ENCODE measurements at places on chromosomes 7 and 10.

DNA sequence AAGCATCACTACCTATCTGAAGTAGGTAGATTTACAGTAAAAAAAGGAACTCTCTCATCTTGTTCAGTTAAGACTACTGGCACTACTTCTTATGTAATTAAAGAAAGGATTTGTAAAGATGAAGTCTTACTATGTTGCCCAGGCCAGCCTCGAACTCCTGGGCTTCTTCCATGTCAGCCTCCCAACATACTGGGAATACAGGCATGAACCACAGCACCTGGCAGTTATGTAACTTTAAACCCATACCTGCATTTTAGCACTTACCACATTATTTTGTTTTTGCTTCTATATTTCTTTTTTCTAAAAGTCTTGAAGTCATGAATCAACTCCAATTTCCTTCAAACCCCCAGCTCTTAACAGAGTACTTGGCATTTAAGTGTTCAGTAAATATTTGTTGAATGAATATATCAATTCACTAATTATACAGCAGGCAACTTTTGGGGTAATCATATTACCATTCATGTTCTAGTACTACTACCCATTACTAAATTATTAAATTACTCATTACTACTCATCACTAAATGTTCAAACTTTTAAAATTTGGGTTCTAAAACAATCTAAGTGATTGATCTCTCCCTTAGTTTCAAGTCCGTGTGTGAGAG, 31.6 kb upstream of the CCDC71L start:
- DNase-seq: no peak

- no peak for DNase-seq
These were observed 261.7 kb upstream of the TCERG1L start for GRCh38 chr10:131573256-131573655.

DNA sequence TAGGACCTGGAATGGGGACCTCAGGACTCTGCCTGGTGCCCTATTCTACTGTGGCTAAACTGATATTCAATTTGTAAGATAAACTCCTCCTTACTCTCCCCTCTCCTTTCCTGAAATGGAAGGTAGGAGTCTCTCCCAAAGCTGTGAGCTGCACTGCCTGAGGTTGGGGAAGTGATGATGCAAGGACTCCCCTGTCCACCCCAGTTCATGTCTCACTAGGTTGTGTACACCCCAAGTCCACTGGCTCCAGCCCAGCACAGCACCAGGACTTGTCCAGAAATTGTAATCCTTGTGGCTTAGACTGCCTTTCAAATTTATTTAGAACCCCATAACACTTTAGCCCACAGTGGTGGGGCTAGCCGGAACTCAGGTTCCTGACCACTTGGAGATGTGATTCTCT, 247.2 kb upstream of the CTBP2 start:
- DNase-seq: no peak

DNA sequence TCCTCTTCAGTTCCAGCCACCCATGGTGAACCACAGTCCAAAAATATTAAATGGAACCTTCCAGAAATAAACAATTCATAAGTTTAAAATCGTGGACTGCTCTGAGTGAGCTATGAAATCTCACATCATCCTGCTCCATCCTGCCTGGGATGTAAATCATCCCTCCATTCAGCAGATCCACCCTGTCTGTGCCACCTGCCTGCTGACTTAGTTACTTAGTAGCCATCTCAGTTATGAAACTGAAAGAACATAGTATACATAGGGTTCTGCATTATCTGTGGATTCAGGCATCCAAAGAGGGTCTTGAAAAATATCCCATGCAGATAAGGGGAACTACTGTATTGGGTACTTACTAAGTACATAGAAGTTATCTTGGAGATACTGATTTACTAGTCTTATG, 89.0 kb downstream of the ST8SIA6 start:
- no peak for DNase-seq

- DNase-seq: no peak
These were observed 33.9 kb upstream of the MSMB start for GRCh38 chr10:46079831-46080585.

- no peak for DNase-seq
These were observed at the start of gene TMEM26 for GRCh38 chr10:61452655-61453641. Gene TMEM26, minus strand, starts transcription at chr10:61453381. Its CDS starts 300 bp downstream, at chr10:61453081.

- no peak for DNase-seq
These were observed 28.3 kb downstream of the PTPRN2 start for GRCh38 chr7:158559356-158559755.

- DNase-seq: no peak
These were observed 197.5 kb upstream of the PRSS58 start for GRCh38 chr7:142455392-142455791.

DNA sequence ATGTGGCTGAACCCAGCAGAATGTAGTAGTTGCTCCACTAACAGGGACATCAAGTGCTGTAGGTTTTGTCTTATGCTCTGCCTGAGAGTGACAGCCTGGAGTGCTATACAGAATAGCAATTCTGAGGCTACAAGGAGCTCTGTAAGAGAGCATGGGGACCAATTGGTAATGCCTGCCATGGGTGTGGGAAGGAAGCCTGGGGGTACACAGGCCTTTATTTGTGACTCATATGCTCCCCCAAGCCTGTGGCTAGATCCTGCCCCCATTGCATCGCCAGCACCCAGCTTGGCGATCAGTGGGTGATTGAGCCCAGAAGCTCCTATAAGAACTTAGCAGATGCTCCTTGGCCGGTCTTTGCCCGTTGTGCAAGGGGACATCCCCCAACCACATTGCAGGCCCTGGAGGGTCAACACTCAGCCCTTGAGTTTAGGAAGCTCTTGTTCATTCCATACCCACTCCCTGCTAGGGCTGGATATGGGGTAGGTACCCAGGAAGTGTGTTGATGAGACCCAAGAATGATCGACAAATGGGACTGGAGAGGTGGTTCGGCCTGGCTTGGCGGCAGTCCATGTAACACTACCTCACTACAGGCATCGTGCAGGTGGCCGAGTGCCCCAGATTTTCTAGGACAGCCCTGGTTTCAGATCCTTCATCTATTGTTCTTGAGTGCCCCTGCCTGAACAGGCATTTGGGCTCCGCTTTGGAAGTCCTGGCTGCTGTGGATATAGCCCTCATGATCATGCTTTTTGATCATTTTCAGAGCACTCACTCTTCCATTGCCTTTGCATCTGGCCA, 37.7 kb downstream of the ZMIZ1 start:
- no peak for DNase-seq

- DNase-seq: no peak
These were observed 273.1 kb downstream of the AUTS2 start for GRCh38 chr7:69871213-69871885.

DNA sequence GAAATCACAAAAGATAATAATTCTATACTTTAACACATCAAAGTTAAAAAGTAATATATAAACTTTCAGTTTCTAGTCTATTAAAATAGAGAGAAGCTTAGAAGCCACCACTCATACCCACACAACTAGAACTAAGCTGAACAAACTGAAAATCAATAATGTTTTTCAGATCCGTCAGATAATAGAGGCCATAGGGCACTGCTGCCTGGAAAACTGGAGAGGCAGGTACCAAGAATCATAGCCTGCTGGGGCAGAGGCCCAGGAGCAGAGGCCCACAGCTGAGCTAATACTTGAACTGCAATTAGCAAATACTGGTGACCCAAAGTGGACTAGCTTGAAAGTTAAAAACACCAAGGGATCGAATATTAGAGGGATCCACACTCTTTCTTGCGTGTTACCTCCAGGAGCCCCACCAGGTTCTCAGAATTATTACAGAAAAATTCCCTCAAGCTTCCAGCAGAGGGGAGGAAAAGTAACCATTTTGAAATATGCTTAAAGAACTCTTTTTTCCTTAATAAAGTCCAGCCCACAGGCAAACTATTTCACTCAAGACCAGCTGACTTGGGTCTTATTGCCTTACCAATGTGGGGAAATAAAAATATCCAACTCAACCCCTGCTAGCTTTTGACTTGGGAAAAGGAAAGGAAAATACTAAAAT, 774.1 kb upstream of the IGFBP3 start:
- no peak for DNase-seq

GRCh38 chr10:133420028-133420427, 4.4 kb downstream of the SPRN start:
- DNase-seq: no peak

- DNase-seq: no peak
These were observed 95.2 kb upstream of the EGR2 start for GRCh38 chr10:62911210-62911963.

DNA sequence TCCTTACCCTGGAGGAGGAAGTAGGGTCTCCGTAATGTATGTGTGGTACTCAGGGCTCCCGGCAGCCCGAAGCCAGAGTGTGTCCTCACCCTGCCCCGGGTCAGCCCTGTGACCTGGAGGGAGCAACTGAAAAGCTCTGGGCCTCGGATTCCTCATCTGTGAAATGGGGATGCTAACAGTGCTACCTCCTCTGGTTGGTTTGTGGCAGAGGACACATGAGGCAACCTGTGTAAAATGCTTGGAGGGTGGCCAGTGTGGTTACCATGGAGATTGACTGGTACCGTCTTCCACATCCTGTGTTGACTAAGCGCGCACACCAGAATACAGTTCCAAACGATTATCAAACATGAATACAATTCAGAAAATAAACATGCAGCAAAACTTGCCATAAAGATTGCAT, 163.8 kb upstream of the KLF6 start:
- no peak for DNase-seq

- no peak for DNase-seq
These were observed 30.7 kb downstream of the TSPAN15 start for GRCh38 chr10:69481811-69482524.

- no peak for DNase-seq
These were observed 91.0 kb upstream of the COL1A2 start for GRCh38 chr7:94303695-94304094.

- no peak for DNase-seq
These were observed 315.6 kb downstream of the DNAJB6 start for GRCh38 chr7:157652161-157652953.

- DNase-seq: no peak
These were observed 8.5 kb upstream of the AQP1 start for GRCh38 chr7:30903146-30903545.

GRCh38 chr10:68175949-68176348, 56.0 kb downstream of the ATOH7 start:
- DNase-seq: no peak

GRCh38 chr10:65430979-65431378, 1494.9 kb upstream of the LRRTM3 start:
- no peak for DNase-seq

DNA sequence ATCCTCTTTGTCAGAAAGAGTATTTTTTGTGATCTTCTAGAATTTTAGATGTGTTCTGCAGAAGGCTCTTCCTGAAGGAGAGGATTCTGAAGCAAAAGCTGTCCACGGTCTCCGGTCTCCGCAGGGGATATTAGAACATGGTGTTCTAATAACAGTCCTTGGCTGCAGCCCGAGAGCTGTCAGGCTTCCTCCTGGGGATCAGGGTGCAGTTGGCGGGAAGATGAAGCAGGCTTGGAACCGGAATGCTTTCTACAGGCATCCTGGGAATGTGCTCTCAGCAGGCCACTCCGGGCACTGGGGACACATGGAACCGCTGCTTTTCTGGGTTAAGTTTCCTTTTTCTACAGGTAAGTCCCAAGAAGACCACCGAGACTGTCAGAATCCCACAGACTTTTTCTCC, 118.6 kb upstream of the PARD3 start:
- DNase-seq: no peak

- no peak for DNase-seq
These were observed 53.5 kb downstream of the DNAJC12 start for GRCh38 chr10:67784474-67784873.

- DNase-seq: no peak
These were observed 15.1 kb downstream of the SNX10 start for GRCh38 chr7:26306790-26307189.

DNA sequence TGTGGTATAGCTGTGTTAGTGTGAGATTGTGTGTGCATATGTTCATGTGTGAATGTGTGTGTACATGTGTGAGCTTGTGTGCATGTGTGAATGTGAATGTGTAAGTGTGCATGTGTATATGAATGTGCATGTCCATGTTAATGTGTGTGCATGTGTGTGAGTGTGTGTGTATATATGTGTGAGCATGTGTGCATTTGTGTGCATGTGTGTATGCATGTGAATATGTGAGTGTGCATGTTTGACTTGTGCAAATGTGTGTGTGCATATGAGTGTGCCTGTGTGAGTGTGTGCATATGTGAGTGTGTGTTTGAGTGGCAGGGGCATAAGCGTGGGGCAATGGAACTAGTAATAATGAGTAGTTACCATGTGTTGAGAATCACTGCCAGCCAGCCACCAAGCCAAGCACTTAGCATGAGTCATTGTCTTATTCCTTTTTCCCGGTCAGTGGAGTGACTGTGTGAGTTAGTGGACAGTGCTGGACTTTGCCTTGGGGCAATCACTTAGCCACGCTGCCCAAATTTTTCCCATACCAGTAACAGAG, 46.3 kb upstream of the SHH start:
- no peak for DNase-seq

DNA sequence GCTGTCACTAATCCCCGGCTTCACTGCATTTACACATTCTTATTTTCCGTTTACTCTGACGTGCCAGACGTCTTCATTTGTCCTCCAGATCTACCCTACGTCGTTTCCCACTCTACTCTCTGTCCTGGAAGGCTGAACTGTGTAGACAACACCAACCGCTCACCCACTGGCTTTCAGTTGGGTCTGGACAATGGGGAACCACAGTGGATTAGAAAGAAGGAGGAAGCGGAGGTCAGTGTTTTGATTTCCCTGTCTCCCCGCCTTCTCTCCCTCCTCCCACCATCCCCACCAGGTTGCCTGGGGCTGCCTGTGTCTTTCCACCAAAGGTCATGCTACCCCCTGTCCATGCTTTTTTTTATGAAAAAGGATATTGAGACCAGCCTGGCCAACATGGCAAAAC, 14.0 kb upstream of the CTBP2 start:
- DNase-seq: no peak

GRCh38 chr7:55224810-55225209, 140.3 kb upstream of the LANCL2 start:
- DNase-seq: no peak

DNA sequence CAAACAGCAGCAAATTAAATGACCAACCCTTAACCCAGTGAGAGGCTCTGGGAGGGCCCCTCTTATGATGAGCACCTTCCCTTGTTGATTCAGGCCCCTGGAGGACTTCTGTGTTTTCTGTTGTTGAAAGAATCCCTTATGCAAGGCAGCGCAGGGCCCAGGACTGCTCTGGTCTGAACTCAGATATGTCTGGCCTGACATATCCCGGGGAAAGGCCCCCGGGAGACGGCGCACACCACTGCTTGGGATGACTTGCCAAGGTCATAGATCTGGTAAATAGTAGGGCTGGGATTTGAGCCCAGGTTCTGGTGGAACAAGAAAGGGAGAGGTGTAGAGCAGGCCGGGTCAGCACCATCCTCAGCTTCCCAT, 124.0 kb downstream of the AOAH start:
- DNase-seq: no peak

- DNase-seq: no peak
These were observed 440.1 kb downstream of the KCNMA1 start for GRCh38 chr10:77197544-77197943.

- no peak for DNase-seq
These were observed 185.9 kb downstream of the TCERG1L start for GRCh38 chr10:131125511-131126225.

Measured in NCI-H187 (cell line).